ENCODE measurements at places on chromosomes 6 and 20.

GRCh38 chr6:119337762-119338161 is 11.8 kb downstream of the MAN1A1 start:
- DNase-seq = no peak

GRCh38 chr20:32518593-32519380 is 66.3 kb downstream of the NOL4L start:
- no peak for DNase-seq

DNA sequence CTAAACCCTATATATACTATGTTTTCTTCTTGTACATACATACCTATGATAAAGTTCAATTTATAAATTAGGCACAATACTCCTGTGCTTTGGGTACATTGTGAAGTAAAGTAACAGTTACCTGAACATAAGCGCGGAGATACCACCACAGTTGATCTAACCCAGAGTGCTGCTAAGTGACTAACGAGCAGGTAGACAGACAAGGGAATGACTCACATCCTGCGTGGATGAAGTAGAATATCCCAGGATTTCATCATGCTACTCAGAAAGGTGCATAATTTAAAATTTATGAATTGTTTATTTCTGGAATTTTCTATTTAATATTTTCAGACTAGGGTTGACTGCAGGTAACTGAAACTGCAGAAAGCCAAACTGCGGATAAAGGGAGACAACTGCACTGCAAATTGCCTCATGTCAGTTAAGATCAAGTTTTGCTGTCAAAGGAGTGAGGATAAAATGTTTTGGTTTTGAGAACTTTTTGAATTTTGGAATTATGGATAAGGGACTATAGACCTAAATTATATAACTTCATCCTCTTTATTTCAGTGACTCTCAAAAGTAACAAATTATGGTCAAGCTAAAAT is 14.4 kb downstream of the MKKS start:
- DNase-seq = no peak

GRCh38 chr20:36465109-36466080 is 75.9 kb upstream of the MYL9 start:
- no peak for DNase-seq

GRCh38 chr6:31663126-31663960 is 1.5 kb downstream of the GPANK1 start:
- DNase-seq = no peak

- DNase-seq = peak; percentile 54
Measured at GRCh38 chr20:33685328-33686099, 671 bp downstream of the E2F1 start.

DNA sequence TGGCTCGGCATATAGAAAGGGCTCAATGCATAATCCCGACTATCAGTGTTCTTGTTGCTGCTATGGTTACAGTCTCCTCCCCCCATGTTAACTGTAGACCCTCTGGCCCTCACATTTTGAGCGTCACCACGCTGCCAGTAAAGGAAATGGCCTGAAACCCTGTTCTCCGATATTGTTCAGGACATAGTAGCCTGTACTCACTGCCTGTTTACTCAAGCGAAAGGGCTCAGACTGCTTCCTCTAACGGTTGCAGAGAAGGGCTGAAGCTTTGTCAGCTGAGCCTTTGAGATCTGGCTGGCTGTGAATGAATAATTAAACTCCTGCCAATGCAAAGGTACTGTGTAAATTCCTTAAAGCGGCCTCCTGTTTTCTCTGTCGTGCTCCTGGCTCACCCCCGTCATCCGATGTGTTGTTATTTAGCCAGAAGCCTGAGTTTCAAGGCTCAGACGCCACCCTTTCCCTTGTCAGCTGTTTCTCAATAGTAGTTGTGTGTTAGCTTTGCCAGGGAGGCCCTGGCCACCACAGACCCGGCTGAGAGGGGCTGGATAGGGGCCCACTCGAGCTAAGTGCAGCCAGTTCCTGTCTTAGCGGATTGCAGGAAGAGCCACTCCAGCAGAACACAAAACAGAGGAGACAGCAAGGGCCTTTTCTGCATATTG is 31.2 kb upstream of the RALGAPA2 start:
- peak; percentile 87 for DNase-seq

DNA sequence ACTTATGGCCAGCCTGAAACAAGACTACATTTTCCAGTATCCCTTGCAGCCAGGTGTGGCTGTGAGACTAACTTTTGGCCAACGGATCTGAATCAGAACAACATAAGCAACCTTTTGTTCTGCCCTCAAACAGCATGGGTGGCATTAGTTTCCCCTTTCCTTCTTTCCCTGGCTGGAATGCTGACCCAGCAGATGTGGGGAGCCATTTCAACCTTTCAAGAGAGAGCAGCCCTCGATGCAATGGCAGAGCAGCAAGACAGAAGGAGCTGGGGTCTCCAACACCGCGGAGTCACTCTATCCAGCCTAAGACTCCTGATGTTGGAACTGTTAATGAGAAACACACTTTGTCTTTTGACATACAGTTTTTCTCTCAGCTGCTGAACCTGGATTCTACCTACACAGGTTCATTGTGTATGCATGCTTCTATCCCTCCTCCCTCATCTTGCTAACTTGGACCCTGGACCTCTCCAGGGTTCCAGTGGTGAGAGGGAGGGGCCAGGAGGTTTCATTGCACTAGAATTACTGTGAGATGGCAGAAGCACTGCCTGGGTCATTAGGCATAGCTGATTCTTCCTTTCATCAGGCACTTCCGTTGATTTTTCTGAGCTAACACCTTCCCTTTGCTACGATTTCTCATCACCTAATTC is 28.8 kb upstream of the DDR1 start:
- DNase-seq = no peak

- DNase-seq = no peak
Measured at GRCh38 chr20:38602185-38602581, 574 bp downstream of the ARHGAP40 start.

DNA sequence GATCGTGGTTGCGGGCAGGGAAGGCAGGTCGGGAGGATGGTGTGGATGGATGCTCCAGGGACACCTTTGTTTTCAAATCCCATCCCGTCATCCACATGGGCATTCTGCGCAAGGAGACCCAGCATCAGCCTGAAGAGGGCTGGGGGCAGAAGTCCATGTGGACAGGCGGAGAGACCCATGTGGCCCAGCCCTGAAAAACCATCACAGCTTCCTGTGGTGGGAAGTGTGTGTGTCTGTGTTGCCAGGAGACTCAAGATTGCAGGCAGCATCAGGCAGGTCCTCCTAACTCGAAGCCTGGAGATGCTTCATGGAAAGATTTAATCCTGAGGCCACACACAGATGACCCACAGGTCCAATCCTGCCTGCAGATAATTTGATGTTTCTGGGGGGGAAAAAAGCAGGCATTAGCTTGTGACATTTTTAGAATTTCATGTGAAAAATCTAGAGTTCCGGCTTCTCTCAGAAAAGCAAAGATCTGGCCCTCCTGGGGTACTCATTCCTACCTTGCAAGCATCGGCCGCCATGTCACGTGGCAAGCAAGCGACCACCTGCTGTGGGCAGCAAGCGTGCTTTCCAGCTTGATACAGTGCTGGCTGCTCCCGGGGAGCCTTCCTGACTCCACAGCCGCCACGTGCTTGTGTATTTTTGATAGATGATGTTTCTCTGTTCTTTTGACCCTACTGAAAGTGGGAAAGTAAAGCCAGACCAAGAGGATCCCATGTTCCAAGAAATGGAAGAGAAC is 25.8 kb downstream of the BCAS4 start:
- DNase-seq = no peak

DNA sequence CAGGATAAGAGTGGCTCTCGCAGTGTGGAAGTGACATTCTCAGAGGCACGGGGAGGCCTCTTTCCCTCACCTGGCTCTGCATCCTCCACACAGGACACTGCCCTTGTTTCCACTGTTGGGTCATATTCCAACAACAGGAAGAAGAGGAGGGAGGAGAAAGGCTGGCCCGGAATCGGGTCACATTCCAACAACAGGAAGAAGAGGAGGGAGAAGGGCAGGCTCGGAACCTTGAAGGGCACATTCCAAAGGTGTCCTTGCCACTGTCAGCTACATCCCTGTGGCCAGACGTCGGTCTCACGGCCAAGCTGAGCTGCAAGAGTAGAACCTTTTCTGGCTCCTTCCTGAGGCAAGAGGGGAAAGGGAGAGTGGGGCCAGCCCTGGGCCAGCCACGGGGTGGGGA is 25.4 kb downstream of the CHRNA4 start:
- no peak for DNase-seq

- DNase-seq = no peak
Measured at GRCh38 chr6:50823094-50823920, 4.6 kb downstream of the TFAP2B start.

GRCh38 chr20:59393142-59393541 is 92.7 kb downstream of the EDN3 start:
- DNase-seq = no peak

DNA sequence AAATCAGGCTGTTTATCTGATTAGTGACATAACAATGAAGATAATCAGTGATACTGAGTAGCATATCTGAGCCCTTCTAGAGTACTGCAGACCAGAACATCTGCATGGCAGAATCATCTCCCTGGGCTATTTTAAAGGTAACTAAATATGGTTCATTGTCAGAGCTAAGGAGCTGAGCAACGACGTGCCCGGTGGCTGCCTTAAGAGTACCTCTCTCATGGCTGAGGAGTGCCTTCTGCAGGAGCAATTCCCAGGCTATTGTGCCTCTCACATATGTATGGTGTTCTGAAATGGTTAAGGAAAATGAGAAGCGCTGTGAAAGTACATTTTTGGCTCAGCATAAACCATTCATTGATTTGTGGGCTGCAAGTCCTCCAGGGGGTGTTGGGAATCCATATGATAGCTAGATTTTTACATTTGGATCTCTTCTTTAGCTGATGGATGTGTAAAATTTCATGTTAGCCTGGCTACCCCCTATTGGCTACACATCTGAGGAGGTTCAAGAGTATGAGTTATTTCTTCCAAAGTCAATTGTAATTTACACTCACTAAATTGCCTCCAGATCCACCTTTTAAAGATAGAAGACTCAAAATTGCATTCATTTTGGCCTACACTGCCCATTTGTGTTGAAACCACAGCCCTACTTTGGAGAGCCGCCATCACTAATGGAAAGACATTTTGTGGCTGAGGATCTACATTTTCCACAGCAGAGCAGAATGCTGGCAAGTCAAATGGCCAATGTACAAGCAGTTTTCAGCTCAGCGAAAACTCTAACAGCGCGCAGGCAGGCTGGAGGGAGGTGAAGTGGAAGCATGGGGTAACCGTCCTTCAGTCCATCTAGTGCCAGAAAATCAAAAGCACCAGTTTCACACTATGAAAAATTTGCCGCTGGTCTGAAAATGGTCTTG is 198.0 kb downstream of the SIM1 start:
- DNase-seq = no peak

DNA sequence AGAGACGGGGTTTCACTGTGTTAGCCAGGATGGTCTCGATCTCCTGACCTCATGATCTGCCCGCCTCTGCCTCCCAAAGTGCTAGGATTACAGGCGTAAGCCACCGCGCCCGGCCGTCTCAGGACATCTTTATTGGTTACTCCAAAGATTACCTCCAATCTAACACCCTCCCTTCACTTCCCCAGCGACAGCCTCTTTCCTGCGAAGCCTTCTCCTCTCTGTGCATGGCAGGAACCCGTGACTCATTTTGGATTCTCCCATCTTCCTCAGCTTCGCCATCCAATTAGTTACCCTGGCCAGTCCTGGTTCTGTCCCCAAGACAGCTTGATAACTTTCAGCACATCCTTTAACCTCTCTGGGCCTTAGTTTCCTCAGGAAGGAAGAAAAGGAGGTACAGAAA is 51.3 kb upstream of the TOX2 start:
- DNase-seq = no peak

DNA sequence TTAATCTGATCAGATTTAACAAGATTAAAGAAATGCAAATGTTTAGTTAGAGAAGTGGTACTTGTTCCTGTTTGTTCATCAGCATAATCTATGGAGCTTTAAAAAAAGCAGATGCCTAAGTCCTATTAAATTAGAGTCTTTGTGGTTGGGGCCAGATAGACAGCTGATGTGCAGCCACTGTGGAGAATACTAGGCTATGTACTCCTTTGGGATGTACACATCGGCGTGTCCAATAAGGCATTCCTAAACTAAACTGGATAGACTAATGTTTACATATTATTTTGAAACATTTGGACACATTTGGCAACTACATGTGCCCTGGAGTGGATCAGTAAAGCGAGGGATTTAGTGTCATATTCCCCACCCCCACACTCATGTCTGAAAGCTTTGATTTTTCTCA is 459.5 kb downstream of the LMBRD1 start:
- no peak for DNase-seq

GRCh38 chr6:91141346-91141745 is 554.5 kb upstream of the MAP3K7 start:
- no peak for DNase-seq

DNA sequence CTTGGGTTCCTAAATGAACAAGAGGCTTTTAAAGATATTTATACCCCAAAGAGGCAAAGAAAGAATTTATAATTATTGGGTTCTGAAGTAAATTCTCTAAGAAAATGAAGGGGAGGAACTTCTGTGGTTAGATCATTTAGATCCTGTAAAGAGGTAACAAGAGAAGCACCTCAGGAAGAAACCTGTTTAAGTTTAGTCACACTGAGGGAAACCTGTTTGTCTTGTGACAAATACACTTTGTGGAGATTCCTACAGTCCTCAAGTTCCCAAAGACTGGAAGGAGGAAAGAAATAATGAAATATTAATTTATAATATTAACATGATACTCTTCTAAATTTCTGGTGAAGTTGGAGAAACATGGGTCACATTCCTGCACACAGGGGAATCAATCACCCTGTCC is 647.5 kb downstream of the EYS start:
- DNase-seq = no peak

GRCh38 chr20:49695830-49696229 is 17.8 kb downstream of the B4GALT5 start:
- no peak for DNase-seq

- DNase-seq = no peak
Measured at GRCh38 chr20:57417051-57417689, 26.0 kb downstream of the RBM38 start.

DNA sequence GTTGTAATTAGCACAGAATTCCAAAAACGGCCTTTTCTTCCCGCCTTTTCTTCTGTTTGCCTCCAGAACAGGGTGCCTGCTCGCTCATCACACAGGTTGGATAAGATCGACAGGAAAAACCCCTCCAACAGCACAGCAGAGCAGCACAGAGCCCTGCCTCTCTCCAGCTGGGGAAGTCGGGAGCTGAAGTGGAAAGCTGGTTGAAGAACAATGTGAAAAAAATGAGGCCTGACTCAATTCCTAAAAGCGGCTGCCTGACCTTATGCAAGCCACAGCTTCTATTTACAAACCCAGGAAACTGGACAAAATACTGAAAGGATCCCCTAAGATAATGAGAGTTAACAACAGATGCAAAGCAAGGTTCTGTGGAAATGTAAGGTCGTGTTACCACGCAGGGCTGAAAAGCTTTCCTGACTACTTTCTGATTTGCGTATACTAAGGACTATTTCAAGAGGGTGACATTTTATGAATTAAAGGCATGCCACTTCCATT is 116.9 kb downstream of the TTLL2 start:
- no peak for DNase-seq

Measured in NCI-H1092 (cell line).